ENCODE measurements at places on chromosomes 3 and 15.

- DNase-seq, result no peak
Observed at GRCh38 chr3:105387122-105387751, 20.5 kb downstream of the ALCAM start.

DNA sequence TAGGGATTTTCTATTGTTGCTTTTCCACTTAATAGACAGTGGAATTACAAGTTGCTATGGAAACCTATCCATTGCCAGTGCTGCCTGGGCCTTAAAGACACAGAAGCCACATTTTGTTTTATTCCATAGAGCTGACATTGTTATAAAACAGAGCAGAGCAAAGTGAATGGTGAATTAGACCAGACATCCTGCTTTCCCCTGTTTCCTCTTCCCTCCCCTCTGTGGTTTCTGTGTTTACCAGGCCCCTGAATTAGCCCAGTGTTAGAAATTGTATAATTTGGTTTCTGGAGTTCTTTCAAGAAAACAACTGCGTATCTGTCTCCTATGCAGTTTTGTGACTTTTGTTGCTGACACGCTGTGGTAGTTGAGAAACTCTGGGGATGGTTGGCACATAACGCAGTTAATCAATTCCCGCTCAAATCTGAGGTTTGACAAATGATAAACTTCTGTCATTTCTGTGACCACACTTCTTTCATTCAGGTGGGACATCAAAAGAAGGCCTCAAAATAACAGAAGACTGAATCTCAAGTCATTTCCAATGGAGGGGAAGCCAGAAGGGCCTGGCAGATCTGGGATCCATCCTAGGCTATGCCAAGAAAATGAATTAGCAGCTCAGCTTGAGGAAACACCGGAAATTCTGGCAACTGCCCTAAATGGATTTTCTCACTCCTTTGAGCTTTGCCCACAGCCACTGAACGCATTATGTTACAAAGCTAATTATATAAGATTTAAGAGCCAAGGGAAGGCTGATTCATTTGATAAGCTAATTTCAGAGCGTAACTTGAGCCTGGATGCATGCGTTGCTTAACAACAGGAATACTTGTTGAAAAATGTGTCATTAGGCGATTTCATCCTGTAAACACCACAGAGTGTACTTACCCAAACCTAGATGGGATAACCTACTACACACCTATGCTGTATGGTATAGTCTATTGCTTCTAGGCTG lies 46.9 kb downstream of the NR1D2 start:
- DNase-seq, result no peak

DNA sequence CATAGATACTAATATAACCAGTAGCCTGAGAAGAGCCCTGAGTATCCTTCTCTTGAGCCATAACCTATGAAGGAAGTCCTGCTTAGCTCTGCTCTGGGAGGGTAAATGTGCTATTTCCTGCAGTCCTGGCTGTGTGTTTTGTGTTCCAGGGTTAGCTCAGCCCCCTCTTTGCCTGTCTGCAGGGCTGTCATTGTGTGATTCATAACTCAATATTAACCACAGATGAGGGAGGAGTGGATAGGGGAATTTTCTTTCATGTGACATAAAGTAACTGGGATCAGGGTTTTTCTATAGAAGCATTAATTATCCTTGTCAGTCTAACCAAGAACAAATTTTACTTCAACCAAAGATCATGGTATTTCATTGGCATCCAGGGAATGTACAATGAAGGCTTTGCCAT lies 183.3 kb upstream of the ZBTB20 start:
- DNase-seq, result no peak

- DNase-seq, result no peak
Observed at GRCh38 chr3:62839748-62840147, 35.5 kb downstream of the CADPS start.

DNA sequence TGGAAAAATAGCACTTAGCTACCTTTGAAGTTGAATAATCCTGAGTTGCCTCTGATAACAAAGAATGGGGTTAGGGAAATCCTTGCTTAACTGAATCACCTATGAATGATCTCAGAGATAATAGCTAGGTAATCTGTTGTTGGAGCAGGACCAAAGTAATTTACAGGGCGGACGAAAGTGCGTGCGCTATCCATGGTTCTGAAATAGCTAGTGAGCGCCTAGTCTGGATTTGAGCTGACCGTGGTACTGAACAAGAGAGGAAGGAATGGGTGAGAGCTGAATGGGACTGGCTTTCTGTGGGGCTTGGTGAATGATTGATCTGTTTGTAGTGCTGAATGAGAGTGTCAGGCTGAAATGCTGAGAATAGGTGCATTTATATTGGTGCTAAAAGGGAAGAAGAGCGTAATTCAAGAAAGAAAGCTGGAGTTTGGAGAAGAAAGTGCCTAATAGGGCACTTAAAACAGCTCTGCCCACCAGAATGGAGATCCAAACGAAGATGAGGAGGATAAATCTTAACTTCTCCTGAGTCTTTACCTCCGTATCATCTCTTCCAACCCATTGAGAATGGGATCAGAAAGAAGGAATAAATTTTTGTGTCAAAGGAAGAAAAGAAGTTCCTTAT lies 10.1 kb downstream of the SCN10A start:
- no peak for DNase-seq

GRCh38 chr3:11624161-11624560 lies 19.6 kb downstream of the VGLL4 start:
- DNase-seq, result peak; percentile 50

- no peak for DNase-seq
Observed at GRCh38 chr15:61155741-61156700, 73.1 kb downstream of the RORA start.

DNA sequence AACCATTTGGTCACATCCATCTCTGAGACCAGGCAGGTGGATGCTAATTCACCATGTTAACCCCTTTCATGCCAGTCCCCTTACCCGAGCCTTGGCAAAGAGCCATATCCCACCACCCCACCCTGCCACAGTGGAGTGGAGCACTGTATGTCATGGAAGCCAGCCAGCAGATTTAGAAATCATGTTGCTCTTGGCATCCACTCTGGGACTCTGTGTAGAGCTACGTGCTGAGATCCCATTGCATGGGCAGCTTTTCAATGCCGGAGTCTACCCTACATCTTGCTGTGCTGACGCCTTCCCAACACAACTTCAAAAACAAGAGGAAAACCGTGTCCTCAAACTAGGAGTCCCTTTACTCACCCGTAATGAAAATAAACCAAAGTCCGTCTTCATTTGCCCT lies 131.0 kb downstream of the NTRK3 start:
- no peak for DNase-seq

DNA sequence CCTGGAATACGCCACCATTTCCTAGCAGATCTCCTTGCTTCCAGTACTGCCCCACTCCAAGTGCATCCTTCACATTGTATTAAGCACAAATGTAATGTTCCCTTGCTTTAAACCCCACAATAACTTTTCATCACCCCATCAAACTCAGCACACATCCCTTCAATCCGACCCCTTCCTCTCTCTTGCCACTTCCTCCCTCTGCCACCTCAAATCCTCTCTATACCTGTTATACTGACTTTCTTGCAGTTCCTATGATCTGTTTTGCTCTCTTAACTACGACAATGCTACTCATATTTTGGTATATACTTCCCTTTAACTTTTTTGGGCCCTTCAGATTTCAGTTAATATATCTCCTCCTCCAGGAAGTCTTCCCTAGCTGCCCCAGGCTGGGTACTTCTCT lies 14.1 kb downstream of the PARL start:
- DNase-seq, result no peak

GRCh38 chr15:37102305-37103162 lies 2.2 kb upstream of the MEIS2 start:
- no peak for DNase-seq

DNA sequence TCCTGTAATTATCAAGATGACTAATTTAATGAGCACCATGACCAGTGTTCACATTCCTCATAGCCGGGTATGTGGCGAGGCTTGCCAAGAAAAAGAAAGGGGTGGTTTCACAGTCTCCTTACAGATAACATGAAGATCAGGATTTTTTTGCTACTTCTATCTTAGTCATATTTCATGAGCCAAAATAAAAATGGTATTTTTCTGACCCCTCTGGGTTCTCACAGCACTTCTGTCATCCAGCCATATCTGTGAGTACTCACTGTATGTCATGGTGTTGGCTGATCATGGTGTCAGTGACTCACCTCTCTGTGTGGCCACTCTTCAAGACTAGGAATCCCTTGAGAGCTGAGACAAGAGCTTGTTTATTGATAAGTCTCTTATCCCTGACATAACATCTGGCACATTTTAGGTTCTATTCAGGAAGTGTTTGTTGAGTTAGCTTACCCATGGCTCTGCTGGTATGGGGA lies 130.5 kb upstream of the LMCD1 start:
- no peak for DNase-seq

- DNase-seq, result no peak
Observed at GRCh38 chr3:16551342-16551976, 38.0 kb upstream of the RFTN1 start.

DNA sequence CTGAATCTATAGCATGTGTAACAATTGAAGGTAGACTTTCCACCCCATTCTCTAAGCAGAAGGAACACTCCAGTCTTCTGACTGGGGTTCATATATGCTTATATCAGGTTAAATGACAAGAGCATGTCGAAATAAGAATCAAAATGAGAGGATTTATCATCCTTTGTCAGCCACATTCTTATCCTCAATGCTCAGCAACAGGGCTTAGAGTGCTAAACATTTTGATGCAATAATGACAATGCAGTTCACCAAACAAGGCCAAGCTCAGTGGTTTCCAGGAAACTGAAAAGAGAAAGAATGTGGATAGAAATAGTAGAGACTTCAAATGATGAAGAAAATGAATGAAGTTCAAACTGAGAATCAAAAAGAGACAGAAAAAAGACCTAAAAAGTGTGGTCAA lies 78.0 kb downstream of the FSIP1 start:
- no peak for DNase-seq

DNA sequence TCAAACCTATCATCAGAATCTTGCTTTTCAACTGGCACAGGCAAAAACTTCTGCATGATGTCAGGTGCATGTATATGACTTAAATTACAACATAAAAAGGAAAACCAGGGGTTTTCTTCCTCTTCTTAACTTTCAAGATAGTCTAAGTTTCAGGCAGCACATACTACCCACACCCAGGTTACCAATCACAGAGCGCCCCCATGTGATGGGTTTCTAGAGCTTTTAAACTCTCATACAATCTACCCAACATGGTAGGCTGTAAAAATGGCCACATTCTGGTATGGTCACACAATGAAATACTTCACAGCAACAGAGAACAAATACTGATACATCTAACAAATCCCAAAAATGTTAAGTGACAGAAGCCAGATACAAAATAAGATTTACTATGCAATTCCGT lies 7.4 kb downstream of the MESD start:
- DNase-seq, result no peak

GRCh38 chr3:40477666-40478065 lies 744 bp downstream of the ZNF619 start:
- DNase-seq, result no peak

DNA sequence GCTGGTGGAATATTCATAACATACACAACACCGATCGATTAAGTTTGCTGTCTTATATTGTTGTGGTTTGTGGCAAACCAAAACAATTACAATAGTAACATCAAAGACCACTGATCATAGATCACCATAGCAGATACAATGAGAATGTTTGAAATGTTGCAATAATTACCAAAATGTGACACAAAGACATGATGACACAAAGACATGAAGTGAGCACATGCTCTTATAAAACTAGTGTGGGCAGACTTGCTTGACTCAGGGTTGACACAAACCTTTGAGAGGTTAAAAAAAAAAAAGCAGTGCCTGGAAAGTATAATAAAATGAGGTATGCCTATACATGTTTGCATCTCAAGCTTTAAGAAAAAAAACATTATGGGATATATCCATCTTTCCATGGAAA lies 130.3 kb downstream of the NR1I2 start:
- DNase-seq, result no peak

DNA sequence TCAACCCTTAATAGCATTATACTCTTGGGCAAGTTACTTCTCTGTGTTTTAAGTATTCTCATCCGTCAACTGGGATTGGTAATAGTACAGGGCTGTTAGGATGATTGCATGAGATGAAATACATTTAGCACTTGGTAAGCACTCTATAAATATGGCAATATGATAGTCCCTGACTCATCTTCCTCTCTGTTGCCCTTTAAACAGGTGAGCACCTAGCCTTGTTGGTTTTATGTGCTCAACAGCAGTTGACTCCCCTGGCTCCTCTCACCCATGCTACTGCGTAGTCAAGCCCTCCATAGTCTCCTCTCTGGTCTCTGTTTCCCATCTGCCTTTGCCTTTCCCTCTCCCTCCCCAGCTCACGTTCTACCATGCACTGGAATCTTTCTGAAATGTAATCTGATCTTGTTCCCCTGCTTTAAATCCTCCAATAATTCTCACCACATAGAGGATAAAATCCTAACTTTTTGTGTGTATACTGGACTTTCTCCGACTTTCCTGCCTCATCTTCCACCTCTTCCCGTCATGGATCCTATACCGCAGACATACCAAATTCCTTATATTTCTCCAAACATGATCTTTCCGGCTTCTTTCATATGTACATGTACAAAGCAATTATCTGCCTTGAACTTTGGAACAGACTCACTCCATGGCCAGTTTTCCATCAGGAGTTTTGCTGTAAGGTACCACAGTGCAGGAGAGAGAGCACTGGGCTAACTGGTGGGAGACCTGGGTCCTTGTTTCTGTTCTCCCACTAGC lies 42.3 kb downstream of the FSD2 start:
- DNase-seq, result no peak

Data from CD4-positive, alpha-beta T cell treated with Interleukin-2 at 100 ng/mL for 4 hours (primary cell).